A549 treated with dexamethasone at 1 μM for 4 hours (cell line): ENCODE measurements at places on chromosomes 2 and 18. TPM values are rescaled to one million over a fixed set of nuclear protein-coding genes. Genes with fewer than 3 reads are reported as not detected.

The GALR1 gene
- not detected in 5 replicates for total RNA-seq

The NFATC1 gene
- 4.7 to 7.3 TPM (median 6.8 TPM) in 5 replicates for total RNA-seq

The ASXL3 gene
- total RNA-seq: not detected in 5 replicates

The TBR1 gene
- 0.01 to 0.09 TPM (median 0.04 TPM) in 4 of 5 replicates, not detected in the other for total RNA-seq

The REG3G gene
- total RNA-seq: not detected in 5 replicates

The PLGLB2 gene
- total RNA-seq: 0.11 to 0.37 TPM (median 0.18 TPM) in 3 of 5 replicates, not detected in the others

The NOTO gene
- 0.02 TPM in 3 of 5 replicates, not detected in the others for total RNA-seq

The RIT2 gene
- not detected in 5 replicates for total RNA-seq

The TMEM37 gene
- 1.3 to 2.7 TPM (median 2.5 TPM) in 5 replicates for total RNA-seq

The AGPS gene
- 34.0 to 47.4 TPM (median 42.8 TPM) in 5 replicates for total RNA-seq

The PPP4R3B gene
- 24.3 to 38.0 TPM (median 33.4 TPM) in 5 replicates for total RNA-seq

The SERPINB10 gene
- not detected in 5 replicates for total RNA-seq

The GREB1 gene
- total RNA-seq: 2.5 to 3.9 TPM (median 3.3 TPM) in 5 replicates

The HOXD1 gene
- 0.15 to 0.25 TPM (median 0.21 TPM) in 5 replicates for total RNA-seq

The AKAIN1 gene
- total RNA-seq: not detected in 5 replicates

The CXCR2 gene
- total RNA-seq: not detected in 5 replicates

The ATOH8 gene
- total RNA-seq: 14.5 to 19.7 TPM (median 17.9 TPM) in 5 replicates

The KCNF1 gene
- total RNA-seq: 19.3 to 38.5 TPM (median 30.5 TPM) in 5 replicates

The BOLL gene
- total RNA-seq: not detected in 5 replicates

The VWC2L gene
- not detected in 5 replicates for total RNA-seq

The SUCLG1 gene
- total RNA-seq: 93.1 to 96.1 TPM (median 93.3 TPM) in 5 replicates

The GAL3ST2 gene
- total RNA-seq: 0.15 to 0.27 TPM (median 0.25 TPM) in 5 replicates

The LAMA3 gene
- 45.2 to 74.1 TPM (median 63.0 TPM) in 5 replicates for total RNA-seq

The RNU2-63P gene
- not detected in 5 replicates for total RNA-seq

The GATA6 gene
- total RNA-seq: 0.86 to 1.8 TPM (median 1.5 TPM) in 5 replicates

The CCL20 gene
- total RNA-seq: 3.0 to 6.9 TPM (median 3.9 TPM) in 5 replicates

The IGFBP5 gene
- 0.18 to 0.27 TPM (median 0.23 TPM) in 5 replicates for total RNA-seq

The NR4A2 gene
- 1.6 to 2.9 TPM (median 2.1 TPM) in 5 replicates for total RNA-seq

The CNDP1 gene
- not detected in 5 replicates for total RNA-seq

The DNER gene
- total RNA-seq: 9.1 to 14.0 TPM (median 10.9 TPM) in 5 replicates

The CXCR1 gene
- total RNA-seq: not detected in 5 replicates

The RAD51AP2 gene
- total RNA-seq: not detected in 5 replicates

The AOX1 gene
- total RNA-seq: 5.0 to 6.8 TPM (median 5.4 TPM) in 5 replicates

The ANKRD30BL gene
- total RNA-seq: not detected in 5 replicates

The SLC4A5 gene
- 0.15 to 0.34 TPM (median 0.28 TPM) in 5 replicates for total RNA-seq

The ANKRD30B gene
- total RNA-seq: not detected in 5 replicates

The SPDYA gene
- 0.14 to 0.28 TPM (median 0.26 TPM) in 4 of 5 replicates, not detected in the other for total RNA-seq

The CIDEA gene
- not detected in 5 replicates for total RNA-seq

The DTNA gene
- total RNA-seq: 0.05 to 0.35 TPM (median 0.16 TPM) in 4 of 5 replicates, not detected in the other

The POLR1A gene
- 15.3 to 29.4 TPM (median 27.1 TPM) in 5 replicates for total RNA-seq

The CENPA gene
- total RNA-seq: 38.8 to 53.8 TPM (median 51.0 TPM) in 5 replicates

The PKP4 gene
- total RNA-seq: 21.6 to 29.8 TPM (median 27.0 TPM) in 5 replicates

The NT5DC4 gene
- total RNA-seq: 0.05 TPM in 1 of 5 replicates, not detected in the others

The REG3A gene
- not detected in 5 replicates for total RNA-seq
